Right cardiac atrium (tissue), 5 donors: ENCODE measurements at places on chromosomes 7 and 10. TPM values are rescaled to one million over a fixed set of nuclear protein-coding genes. Genes with fewer than 3 reads are reported as not detected.

The FHIP2A gene
- 30.2 TPM for total RNA-seq

The FFAR4 gene
- total RNA-seq = 0.49 TPM

The CDNF gene
- 2.6 TPM for total RNA-seq

The CALML3 gene
- not detected for total RNA-seq

The TFR2 gene
- 0.26 TPM for total RNA-seq

The LIPF gene
- total RNA-seq = not detected

The SPDYE6 gene
- total RNA-seq = not detected

The TEX47 gene
- total RNA-seq = not detected

The SPDYE3 gene
- not detected for total RNA-seq

The EBLN1 gene
- not detected for total RNA-seq
